CD4-positive, alpha-beta T cell treated with Interleukin-15 for 1 hour (primary cell): ENCODE measurements at places on chromosomes 2 and 18.

DNA sequence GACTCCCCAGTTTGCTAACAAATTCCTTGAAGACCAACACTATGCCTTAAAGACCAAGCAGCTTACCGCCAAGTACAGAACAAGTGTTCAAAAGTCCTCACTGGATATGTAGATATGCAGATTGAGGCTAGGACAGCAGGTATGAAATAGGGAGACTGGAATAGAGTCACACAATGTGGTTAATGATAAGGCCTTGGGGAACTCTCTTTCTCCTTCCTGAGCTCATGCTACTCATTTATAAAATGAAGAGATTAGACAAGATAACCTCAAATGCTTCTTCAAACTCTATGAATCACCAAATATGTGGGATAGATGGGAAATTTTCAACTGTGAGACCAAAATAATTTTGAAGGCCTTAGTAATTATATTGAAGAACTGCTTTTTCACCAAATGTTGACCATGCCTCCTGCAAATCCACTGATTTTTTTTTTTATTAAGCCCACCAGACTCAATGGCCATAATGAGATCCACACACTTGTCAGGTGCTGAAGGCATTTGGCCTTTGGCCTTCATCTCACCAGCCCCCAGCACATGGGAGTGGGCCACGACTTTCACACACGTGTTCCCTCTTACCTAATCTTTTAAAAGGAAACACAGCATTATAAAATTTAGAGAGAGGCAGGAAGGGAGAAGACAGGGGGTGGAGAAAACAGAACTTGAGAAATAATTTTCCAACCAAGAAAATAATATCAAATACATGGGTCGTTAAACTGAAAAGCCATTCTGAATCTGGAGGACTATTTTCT, 181.5 kb downstream of the EN1 start:
- DNase-seq = no peak

DNA sequence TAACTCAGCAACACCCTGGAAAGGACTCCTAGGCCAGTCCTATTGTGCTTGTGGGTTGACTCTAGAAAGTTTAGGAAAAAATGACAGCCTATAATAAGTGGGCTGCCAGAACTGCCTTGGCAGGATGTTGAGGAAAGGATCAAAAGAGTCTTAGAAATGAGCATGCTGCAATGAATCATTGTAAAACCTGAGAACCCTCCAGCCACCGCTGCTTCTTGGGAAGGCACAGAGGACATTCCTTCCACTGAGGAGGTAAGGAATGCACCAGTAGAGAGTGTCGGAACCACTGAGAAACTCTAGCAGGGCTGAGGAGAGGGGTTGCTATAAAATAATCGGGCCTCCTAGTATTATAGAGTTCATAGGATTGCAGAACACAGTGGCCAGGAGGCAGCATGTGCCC, 146.7 kb upstream of the SMIM21 start:
- no peak for DNase-seq

GRCh38 chr2:195824478-195824877, 167.5 kb downstream of the SLC39A10 start:
- DNase-seq = no peak

- DNase-seq = no peak
Observed at GRCh38 chr2:228516019-228516418, 334.5 kb upstream of the SPHKAP start.

DNA sequence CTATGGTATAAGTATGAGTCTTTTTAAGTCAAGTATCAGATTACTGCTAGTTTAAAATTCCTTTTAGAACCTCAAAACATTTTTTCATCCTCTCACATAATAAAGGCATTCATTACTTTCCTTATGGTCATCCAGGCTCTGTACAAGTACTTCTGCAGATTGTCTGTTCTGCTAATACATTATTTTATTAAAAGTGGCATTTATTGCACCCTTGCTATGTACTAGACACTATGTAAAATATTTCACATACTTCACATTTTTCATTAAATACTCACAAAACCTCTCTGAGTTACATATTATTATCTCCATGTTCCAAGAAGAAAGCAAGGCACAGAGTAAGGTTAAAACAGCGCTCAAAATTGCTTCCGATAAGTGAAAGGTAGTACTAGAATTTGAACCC, 84.1 kb downstream of the RAPH1 start:
- DNase-seq = no peak

DNA sequence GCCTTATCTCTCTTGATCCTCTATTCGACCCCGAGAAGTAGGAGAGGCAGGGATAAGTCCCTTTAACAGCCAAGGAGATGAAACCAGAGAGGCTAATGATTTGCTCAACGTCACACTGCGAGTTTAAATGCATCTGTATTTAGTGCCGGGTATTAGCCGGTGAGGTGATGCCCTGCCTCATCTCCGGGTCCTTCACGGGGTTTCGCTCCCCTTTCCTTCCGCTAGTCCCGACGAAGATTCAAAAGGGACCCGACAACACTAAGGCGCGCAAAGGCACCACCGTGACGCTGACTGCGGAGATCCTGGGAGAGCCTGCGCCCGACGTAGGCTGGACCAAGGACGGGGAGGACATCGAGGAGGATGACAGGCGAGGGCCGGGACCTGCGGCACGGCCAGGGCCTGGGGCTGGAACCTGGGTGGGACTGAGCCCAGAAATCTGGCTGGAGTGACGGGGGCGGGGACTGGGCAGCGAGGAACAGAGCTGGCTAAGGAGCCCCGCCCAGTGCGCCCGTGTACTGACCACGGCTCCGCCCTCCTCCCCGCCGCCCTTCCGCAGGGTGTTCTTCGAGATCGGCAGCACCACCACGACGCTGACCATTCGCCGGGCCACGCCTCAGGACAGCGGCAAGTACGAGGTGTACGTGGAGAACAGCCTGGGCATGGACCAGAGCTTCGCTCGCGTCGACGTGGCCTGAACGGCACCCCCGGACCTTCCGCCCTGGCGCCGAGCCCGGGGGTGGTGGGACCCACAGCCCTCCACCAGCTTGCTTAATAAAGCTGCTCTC, 1.0 kb upstream of the GMPPA start:
- DNase-seq = peak; percentile 68

DNA sequence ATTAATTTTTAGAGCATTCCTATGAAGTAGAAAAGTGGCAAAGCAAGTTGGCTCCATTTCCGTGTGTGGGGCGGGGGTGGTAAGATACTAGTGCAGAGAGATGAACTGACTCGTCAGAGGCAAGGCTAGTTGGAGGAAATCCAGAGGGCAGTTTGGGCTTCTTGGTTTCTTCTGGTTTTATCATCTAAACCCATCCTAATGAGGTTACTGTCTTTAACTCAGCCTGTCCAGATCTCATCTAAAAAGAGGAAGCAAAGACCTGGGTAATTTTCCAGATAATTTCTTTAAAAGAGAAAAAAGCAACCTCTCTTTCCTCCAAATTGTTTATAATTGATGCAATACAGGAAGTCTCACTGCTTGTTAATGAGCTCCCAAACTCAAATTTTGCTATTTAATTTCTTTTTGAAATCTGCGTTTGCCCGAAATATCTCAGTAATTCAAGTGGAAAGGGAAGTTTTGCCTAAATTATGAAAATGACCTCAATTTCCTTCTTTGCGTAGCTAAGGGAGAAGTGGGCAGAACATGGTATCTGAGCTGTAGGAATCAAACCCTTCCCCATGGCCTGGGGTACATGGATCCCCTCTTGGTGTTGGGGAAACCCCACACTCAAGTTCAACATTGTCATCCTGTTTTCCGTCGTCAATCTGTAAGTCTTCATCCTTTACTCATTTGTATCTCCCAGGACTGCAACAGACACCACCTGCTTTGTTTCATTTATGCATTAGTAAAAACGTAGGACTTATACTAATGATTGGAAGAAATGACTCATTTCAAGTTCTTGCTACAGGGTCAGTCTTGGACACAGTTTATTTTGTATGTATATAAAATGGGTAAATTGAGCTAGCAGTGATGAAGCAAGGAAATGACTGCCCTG, 89.1 kb upstream of the KLF7 start:
- DNase-seq = no peak

DNA sequence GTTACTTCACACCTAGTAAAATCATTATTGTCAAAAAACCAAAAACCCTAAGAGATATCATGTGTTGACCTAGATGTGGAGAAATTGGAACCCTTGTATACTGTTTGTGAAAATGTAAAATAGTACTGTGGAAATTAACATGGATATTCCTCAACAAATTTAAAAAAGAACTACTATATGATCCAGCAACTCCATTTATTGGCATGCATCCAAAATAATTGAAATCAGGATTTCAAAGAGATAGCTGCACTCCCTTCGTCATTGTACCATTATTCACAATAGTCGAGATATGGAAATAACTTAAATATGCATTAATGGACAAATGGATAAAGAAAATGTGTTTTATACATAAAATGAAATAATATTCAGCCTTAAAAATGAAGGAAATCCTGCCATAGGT, 105.3 kb upstream of the ZC3H15 start:
- no peak for DNase-seq

DNA sequence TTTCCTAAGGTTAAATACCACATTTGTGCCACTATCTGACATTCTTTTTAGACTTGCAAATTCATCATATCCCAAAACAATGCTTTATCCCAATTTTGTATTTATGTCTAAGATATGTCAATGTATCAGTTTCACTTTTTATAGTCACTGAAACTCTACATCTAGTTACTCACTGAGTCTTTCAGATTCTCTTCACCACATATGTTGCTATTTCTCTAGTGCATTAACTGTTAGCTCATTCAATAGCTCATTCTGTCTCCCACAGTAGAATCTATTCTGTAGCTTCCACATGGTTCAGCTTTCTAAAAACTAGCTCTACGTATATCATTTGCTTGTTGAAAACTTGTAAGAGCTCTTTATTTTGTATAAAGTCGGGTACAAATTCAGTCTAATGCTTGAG, 1420.6 kb upstream of the NXPH2 start:
- no peak for DNase-seq

DNA sequence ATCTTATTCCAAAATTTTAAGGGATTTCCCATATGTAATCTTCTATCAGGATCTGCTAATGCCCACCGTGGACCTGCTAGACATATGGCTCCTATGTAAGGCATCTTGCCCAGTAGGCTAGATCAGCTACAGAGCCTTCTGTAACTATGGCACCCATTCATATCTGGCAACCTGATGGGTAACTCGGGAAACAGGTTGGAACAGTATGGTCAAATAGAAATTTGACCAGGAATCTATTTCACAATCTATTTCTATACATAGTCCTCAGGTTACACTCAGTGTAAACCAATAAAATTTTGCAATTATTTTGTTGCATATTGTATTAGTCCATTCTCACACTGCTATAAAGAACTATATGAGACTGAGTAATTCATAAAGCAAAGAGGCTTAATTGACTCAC, 93.3 kb downstream of the ST6GAL2 start:
- no peak for DNase-seq

GRCh38 chr2:9999693-10000092, 43.7 kb upstream of the KLF11 start:
- no peak for DNase-seq

DNA sequence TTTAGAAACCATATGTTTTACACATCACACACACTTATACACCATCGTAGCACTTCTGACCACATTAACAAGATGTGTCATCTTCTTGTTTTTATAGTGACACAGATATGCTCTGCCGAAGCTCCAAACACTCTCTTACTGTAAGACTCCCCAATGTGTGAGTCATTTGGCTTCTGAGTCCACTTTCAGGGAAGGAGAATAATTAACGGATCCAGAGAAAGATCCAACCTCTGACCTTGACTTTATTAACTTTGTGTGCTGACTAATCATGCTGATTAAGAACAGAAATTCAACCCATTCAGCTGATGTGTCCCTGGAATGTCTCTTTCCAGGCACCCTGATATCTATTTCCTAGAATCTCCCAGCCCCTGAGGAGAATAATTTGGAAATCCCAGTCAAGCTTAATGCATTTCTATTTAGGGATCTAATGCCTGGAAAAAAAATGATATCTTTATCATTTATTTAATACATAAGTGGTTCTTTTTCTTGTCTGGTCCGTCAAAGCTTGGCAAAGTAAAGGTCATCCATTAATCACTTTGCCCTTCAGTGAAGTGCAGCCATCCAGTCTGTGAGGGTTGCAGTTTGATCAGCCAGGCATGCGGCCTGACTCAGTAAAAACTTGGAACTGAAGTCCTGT, 615.8 kb upstream of the SYT4 start:
- no peak for DNase-seq

DNA sequence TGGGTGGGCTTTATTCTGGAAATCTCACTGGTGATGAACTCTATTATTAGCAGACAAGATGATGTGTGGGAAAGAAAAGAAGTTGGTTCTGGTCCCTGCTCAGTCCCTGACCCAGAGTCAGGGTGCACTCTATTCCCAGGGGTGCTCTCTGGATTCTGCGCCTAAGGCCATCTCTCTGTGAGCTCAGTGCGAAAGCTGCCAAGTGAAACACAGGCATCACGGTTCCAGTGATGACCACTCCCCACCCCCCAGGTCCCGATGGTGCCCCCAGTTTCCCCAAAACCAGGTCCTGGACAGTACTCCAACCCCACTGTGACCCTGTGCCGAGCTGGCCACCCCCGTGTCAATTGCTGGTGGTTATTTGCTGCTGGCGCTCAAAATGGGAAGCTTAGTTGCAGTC, 30.1 kb downstream of the RHOB start:
- no peak for DNase-seq

GRCh38 chr2:159064446-159065301, 96.2 kb downstream of the TANC1 start:
- no peak for DNase-seq

DNA sequence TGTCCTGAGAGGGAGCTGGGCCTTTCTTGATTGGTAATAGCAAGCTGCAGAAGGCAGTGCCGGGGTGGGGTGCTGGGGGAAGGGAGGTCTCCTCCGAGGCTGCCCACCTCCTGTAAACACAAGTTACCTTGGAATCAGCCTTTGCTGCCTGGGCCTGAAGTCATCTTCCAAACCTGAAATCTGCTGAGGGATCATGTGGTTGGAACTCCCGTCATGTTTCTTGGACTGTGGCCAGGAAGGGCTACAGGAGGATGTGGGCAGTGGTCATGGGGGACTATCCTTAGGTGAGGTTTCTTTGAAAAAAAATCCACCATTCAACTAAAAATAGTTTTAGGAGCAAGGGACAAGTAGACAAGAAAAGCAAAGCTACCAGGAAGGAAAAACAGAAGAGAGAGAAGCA, 74.2 kb downstream of the CDK15 start:
- no peak for DNase-seq

GRCh38 chr2:201806442-201807170, at the start of gene CDK15:
Gene CDK15 (plus strand): TSS chr2:201806537. CDS start chr2:201806665, 128 bp downstream.
- no peak for DNase-seq

DNA sequence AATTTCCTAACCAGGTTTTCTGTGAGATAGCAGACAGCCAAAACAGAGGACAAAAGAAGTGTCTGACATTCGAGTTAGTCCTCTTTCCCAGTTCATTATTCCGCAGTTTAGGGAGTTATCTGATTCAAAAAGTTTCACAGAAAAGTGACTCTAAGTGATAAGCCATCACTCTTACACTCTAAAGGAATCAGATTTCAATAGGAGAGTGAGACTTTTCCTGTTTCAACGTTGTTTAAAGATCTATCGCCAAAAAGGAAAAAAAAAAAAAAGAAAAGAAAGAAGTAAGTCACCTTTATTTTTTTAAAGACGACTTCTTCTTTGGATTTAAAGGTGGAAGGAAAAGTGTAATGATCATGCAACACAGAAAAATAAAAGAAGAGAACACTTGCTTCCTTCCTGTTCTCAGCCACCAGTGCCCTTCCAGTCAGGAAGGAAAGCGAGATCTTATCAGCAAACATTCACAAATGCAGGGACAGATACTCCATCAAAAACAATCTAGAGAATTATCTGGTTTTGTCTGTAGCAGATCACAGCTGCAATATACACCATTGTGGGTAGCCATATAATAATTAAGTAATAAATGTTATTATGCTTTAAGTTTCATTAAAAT, 49.8 kb downstream of the TFPI start:
- DNase-seq = no peak
